ENCODE measurements at places on chromosomes 16 and 17.

DNA sequence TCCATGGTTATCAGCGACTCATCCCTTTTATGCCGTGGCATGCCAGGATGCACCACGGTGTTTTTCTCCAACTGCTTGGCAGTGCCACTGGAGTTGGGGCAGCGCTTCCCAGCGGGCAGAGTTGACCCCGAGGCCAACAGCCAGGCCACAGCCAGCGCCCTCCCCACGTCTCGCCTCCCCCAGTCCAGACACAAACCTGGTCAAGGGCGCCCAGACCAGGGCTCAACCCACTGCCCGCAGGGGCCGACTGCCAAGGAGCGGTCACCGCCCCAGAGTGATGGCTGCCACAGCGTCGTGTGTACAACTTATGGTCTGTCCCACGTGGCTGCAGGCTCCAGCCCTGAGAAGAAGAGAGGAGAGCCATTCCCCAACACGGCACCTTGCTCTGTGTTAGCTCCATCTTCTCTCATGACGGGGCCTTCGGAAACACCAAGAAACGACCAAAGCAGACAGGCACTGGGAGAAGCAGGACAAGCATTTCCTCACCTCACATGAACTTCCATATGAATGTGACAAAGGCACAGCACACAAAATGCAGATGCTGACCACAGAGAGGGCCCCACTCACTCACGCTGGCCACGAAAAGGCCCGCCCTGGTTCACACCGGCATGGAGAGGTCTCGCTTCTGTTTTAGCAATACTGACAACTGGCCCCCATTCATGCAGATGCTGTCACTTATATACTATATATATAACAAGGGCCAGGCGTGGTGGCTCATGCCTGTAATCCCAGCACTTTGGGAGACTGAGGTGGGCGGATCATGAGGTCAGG, 27.0 kb downstream of the AXIN1 start:
- no peak for DNase-seq

DNA sequence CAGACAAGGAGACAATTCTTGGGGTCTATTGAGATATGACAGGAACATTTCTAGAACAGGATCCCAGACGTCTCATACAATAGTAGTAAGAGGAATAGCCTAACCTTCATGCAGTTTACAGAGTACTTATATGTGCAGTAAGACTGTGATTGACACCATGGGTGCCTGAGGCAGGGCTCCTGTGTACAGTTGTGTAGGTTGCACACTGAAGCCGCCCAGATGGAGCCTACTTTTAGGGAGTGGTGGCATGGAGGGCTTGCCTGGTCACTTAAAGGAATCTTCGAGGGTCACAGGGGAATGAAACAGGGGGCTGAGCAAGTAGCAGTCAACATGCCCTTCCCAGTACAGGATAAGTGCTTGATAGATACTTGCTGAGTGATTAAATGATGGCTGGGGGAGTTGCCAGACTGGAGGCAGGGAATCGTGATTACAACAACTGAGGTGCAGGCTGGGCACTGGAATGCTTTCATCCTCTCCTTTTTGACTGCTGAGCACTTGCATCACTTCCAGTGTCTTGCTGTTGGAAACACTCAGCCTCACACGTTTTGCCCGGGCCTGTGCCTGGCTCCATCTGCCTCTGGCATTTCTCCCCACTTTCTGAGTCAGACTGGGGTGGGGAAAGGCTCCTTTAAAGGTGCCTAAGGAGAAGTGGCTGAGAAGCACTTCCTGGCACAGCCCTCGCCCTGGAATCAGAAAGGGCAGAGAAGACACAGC, 71.0 kb downstream of the COPRS start:
- no peak for DNase-seq

DNA sequence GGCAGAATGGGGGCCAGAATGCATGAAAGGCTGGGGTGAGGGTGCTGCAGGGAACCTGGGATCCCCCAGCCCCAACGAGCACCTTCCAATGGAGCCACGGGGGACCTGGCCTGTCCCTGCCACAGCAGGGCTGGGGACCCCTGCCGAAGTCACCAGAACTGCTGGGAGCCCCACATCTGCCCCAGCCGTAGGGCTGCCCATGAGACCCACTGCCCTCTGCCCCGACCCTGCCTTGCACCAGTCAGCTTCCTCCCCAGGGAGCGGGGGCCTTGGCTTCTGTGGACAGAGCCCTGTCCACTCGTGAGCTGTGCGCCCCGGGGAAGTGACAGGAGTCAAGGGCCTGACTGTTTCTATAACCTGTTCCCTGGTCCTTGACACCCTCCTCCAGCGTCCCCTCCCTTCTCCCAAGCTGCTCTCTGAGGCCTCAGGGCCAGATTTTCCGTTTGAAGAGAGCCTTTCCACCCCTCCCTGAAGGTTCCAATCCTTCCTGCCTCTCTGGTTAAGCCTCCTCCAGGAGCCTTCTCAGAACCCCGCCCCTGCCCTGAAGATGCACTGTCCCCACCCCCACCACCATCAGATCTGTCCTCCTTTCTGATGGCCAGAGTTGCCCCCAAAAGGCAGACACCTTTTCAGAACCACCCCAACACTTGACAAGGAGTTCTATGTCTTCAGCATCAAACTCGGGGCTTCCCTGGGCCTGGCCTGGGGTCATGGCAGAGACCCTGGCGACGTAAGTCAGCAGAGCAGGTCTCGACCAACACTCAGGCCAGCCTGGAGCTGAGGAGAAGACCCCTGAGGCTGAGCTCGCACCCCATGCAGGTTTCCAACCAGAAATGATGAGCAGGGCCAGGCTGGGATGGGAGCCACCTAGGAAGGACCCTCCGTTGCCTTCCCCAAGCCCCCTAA, 10.7 kb upstream of the PRR29 start:
- no peak for DNase-seq

GRCh38 chr17:67478401-67479041, 101.4 kb downstream of the PITPNC1 start:
- no peak for DNase-seq

GRCh38 chr17:4008082-4008435, 43.8 kb upstream of the ATP2A3 start:
- no peak for DNase-seq

DNA sequence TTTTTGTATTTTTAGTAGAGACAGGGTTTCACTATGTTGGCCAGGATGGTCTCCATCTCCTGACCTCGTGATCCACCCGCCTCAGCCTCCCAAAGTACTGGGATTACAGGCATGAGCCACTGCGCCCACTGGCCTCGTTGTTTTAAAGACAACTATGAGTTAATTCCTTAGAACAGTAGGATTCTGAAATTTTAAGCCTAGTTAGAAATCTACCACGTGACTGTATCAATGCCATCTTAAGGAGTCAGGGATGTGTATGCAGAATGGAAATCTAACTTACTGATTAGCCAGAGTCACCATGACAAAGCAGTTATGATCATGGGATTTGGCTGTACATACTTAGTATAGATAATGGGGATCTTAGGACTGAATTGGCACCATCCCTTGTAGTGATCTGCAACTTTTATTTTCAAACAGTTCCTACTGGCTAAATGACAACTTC, 2.8 kb downstream of the CEP20 start:
- no peak for DNase-seq

DNA sequence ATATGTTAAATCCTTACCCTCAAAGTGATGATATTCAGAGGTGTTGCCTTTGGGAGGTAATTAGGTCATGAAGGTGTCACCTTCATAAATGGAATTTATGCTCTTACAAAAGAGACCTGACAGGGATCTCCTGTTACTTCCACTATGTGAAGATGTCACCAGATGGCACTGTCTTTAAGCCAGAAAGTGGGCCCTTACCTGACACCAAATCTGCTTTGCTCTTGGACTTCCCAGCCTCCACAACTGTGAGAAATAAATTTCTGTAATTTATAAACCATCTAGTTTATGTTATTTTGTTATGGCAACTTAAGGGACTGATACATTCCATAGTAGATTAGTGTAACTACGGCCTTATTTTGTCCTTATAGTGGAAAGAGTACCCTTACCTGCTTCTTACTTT, 358.3 kb upstream of the SALL1 start:
- DNase-seq, result no peak

GRCh38 chr17:80812362-80813088, 179.1 kb upstream of the CHMP6 start:
- no peak for DNase-seq

DNA sequence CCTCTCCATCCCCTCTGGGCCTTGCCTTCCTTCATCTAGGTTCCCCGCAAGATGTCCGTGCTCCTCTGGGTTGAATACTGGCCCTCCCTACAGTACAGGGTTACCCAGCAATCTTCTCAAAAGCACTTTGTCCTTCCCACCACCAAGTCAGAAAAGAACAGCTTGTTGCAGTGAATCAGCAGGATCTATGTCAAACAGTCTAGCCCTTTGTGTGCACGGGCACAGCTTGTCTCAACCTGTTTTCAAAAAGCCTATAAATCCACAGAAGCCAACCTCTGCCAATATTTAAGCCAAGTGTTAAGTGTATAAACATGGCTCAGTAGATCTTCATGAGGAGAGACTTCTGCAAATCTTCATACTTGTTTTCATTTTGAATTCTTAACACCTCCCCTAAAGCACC, 25.2 kb downstream of the C17orf67 start:
- no peak for DNase-seq

- no peak for DNase-seq
Measured at GRCh38 chr16:55082591-55082976, 151.9 kb downstream of the IRX5 start.

- no peak for DNase-seq
Measured at GRCh38 chr17:49229805-49230600, 584 bp downstream of the PHOSPHO1 start.

DNA sequence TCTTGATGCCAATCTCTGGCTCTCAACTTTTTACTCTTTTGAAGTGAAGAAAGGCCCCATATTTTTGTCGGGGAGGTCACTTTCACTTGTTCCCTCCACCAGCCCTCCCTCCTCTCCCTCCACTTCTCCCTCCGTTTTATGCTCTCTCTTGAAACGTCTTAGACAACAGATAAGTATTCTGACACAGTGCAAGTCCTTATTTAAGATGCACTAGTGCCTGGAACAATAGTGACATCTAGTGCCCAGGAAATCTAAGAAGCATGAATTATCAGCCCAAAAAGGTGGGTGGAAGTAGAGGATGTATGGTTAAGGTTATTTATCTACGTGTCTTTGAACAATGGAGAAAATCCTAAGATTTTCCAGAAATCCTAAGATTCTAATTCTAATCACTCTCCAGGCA, 17.9 kb downstream of the PSME3IP1 start:
- DNase-seq, result peak; percentile 66

DNA sequence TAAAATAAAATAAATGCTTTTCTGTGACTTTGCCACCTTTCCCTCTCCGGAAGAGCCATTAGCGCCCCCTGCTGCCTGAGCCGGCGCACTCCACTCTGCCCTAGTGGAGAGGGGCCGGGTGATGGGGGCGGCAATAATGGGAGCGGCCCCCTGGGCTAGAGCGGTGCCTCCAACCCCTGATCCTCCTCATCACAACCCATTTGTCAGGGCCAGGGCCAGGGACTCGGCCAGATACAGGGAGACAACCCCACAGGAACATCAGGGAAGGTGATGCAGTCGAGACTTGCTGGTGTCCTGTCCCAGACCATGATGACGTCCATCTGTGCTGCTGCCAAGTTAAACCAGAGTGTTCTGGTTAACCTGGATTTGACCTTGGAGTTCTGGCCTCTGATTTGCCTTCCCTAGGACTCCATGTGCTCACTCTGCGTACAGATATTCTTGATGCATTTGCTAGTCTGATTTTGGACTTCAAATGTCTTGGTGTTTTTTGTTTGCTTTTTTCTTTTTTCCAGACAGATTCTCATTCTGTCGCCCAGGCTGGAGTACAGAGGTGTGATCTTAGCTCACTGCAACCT, 46.1 kb upstream of the BPTF start:
- peak; percentile 78 for DNase-seq

GRCh38 chr16:56389554-56389953, 35.8 kb downstream of the AMFR start:
- DNase-seq, result no peak

- DNase-seq, result peak; percentile 34
Measured at GRCh38 chr17:73232587-73233373, 28.9 kb downstream of the CPSF4L start.

DNA sequence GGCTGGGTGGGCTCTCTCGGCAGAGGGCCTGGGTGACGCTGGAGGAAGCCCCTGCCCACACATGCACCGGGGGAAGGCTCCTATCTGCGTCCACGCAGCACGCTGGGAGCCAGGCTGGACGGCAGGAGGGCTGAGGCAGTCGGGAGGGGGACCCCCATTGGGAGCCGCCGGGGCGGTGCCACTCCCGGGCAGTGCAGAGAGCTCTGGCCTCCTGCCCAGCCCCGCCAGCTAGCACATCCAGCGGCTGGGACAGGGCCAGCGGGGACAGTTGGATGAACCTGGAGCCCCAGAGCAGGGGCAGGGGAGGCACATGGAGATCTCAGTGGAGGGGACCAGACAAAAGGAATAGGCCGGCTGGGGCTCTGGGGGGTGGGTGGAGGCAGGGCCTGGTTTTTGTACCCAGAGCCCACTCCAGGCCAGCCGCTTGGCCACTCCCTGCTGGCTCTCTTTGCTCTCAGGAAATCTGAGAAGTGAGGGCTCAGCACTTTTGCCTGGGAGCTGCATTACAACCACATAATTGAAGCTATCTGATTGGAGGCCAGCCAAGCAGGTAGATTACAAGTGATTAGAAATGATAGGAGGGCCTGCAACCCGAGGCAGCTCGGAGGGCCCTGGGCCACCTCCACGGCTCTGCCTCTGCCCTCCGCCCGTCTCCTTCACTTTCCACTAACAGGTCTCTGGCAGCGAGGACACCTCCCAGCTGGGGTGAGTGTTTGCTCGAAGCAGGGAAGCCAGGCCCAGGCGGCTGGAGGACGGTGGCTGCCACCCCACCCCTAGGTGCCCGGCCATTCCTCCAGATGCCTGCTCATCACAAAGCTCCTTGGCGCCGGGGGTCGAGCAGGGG, 40.1 kb downstream of the ENGASE start:
- DNase-seq, result peak; percentile 29

DNA sequence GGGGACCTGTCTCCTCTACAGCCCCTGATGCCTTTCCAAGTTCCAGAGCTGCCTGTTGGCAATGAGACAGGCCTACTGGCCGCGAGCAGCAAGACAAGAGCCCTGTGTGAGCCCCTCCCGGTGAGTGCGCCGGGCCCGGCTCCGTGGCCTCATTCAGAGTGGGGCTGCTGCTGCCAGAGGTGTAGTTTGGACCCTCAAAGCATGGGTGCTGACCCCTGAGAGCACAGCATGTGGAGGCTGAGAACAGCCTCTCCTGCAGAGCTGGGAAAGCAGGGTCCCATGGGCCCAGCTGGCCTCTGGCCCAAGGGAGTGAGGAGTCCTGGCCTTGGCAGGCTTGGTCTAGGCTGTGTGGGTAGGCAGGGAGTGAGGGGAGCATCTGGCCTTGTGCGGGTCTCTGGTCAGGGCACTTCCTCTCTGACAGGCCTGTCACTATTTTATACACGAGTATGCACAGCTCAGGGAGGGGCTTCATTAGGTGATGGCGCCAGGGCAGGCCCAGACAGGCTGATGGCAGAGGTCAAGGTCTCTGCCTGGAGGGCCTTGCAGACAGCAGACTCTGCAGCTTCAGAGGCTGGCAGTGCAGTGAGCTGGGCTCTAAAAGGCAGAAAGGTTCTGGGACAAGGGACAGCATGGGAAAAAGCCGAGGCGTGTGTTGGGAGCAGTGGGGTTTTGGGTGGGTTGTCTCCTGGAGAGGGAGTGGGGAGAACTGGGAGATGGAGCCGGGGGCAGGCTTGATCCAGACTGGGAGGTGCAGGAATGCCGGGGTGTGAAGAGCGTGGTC, 43.4 kb downstream of the ADCY7 start:
- no peak for DNase-seq

- DNase-seq, result no peak
Measured at GRCh38 chr16:50593410-50594150, 45.4 kb downstream of the NKD1 start.

- no peak for DNase-seq
Measured at GRCh38 chr16:25734430-25735385, 42.9 kb downstream of the HS3ST4 start.

- DNase-seq, result peak; percentile 25
Measured at GRCh38 chr16:80894091-80894490, 89.7 kb upstream of the CDYL2 start.

GRCh38 chr16:47470810-47471209, 9.7 kb downstream of the PHKB start:
- DNase-seq, result no peak
